RPMI7951 (cell line): ENCODE measurements at places on chromosomes 12 and 14.

DNA sequence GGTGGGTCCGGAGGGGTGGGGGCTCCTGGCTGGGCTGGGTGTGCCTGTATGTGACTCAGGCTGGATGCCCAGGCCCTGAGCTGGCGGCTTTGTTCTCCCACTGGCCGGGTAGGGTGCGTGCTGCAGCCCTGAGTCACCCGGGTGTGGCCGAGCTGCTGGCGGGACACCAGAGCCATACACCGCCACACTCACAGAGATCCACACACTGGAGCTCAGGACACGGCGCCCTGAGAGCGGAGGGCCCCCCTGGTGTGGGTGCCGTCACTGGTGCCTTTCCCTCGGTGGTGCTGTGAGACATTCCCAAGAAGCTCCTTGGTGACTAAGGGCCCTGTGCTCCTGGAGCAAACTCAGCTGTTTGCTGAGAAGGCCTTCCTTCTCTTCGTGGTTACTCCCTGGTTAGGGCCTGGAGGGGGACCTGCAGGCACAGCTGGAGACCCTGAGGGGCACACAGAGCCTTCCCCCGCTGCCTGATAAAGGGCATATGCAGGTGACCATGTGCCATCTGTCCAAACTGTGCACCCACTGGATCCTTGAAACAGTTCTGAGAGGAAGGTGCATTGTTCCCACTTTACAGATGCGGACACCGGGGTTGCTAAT is 44.3 kb downstream of the KRT80 start:
- peak; percentile 98 for DNase-seq

DNA sequence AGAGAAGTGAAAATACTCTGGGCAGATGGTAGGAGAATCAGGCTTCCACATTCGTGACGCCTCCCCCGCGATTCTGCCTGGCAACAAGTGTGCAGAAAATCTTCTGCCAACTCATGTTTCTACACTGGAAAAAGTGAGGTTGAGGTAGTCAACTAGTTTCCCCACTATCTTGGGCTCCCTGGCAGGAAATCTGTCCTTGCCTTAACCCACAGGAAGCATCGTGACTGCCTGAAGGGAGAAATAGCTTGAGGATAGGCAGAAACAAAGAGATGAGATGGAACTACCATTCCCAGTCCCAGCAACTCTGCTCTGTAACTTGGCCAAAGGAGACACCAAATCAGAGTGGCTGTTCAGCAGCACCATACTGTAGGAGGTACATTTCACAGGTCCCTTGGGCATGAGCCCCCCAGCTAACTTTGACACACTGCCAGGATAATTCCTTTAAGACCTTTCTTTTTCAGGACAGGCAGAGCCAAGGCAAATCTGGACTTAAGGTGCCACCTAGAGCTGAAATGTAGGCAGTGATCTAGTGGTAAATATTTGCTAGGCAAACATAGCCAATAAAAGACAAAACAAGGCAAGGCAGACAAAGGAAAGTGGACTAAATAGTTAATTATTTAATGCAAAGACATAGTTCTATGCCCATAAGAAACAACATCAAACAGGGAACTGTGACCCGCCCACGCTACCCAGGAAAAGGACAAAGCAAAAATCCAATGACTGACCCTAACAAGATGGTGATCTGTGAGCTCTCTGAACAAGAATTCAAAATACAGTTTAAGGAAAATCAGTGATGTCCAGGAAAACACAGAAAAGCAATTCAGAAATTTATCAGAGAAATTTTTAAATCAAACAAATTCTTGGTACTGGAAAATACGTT is 205.1 kb downstream of the PTPRO start:
- DNase-seq, result peak; percentile 46

DNA sequence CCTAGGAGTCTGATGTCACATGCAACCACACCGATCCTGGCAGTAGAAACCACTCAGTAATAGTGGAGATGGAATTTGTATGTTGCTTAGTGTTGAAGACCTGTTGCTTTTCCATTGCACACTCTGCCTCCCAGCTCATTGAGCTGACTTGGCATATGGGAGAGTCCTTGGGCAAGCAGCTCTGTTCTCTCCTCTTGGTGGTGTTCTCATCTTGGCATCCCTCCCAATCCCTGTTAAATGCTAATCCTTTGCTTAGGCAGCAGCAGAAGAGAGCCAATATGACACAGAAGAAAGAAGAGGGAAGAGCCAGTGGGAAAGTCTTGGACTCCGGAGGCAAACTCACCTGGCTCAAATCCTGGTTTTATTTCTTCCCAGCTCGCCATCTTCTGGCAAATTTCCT is 178.0 kb upstream of the CAND1 start:
- DNase-seq, result no peak

DNA sequence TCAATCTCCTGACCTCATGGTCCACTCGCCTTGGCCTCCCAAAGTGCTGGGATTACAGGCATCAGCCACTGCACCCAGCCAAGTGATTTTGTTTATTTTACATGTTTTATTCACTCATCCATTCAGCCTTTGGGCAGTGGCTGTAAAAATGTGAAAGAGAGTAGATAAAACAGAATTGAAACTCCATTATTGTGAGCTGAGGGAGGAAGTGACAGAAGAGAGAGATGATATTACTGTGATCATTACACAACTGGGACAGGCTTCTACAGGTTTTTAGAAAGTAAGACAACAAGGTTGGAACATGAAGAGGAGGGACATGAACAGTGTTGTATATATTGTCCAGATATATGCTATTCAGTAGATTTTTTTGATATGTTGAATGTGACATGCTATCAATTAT is 25.0 kb downstream of the CREBL2 start:
- DNase-seq, result no peak

- no peak for DNase-seq
Observed at GRCh38 chr14:73153272-73153671, 17.0 kb downstream of the PSEN1 start.

DNA sequence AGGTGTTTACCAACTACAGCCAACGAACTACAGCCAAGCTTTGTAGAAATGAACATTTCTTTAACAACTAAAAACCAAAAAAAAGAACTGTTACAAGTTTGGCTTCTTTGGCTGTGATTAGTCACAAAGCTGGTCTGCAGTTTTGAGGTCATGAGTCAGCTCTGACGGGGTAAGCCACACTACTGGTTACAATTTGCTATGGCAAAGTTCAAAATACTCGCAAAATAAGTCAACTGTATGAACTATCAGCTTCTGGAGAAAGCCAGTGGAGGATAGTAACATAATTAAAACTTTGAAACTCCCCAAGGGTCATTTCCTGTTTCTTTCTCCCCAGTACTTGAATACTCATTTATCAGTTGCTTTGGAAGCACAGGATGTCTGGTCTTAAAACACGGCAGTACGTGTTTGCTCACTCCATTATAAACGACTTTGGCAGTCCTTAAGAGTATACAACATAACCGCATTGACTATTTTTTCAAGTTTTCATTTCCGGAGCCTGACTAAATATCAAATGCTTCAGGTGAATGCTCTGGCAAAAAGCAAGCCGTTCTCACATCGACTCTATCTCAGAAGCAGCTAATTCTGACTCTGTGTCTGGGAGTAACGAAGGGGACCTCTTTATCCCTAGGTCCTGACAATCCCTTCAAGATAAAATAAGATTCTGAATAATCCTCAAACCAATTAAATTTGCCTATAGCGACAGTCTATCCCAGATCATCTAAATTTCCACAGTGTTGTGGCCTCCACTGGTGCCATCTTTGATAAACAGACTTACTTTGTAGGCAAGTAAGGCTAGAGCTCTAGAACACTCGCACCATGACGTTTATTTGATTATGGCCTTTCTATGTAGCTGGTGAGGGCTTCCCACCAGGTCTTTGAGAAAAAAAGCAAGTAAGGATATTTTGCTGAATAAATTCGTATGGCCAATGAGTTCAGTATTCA is 10.6 kb downstream of the PHLDA1 start:
- peak; percentile 98 for DNase-seq
